ENCODE measurements at places on chromosomes 6 and 20. TPM values are rescaled to one million over a fixed set of nuclear protein-coding genes. Genes with fewer than 3 reads are reported as not detected.
A peak's percentile ranks its signal among the peaks of the same experiment; 100 is the strongest.

C20orf141 gene
- not detected for total RNA-seq

- peaks cover 34% of the 10 kb centered on the region for H3K27me3 ChIP-seq
- DNase-seq, result no peak
- H3K27ac ChIP-seq, result no peak overlapping the region
These were observed 3.8 kb downstream of the APCDD1L start for GRCh38 chr20:58511364-58511763.

DNA sequence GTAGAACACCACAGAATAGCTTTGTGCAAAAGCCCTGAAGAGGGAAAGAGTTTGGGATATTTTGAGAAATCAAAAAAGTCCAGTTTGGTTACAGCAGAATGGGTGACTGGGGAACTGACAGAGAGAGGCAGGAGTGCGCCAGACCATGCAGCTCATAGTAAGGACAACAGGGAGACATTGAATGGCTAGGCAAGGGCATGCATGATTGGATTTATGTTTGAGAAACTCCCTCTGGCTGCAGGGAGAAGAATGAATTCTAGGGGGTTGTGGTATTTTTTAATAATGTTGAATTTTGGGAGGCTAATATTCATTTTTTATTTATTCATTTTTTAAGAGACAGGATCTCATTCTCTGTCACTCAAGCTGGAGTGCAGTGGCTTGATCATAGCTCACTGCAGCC lies 49.9 kb downstream of the TGM2 start:
- peak; percentile 1 for DNase-seq
- peaks cover 41% of the 10 kb centered on the region for H3K4me1 ChIP-seq
- H3K36me3 ChIP-seq, result no peaks in the 10 kb centered on the region
- no peaks in the 10 kb centered on the region for H3K27me3 ChIP-seq
- H3K27ac ChIP-seq, result no peak overlapping the region

DNA sequence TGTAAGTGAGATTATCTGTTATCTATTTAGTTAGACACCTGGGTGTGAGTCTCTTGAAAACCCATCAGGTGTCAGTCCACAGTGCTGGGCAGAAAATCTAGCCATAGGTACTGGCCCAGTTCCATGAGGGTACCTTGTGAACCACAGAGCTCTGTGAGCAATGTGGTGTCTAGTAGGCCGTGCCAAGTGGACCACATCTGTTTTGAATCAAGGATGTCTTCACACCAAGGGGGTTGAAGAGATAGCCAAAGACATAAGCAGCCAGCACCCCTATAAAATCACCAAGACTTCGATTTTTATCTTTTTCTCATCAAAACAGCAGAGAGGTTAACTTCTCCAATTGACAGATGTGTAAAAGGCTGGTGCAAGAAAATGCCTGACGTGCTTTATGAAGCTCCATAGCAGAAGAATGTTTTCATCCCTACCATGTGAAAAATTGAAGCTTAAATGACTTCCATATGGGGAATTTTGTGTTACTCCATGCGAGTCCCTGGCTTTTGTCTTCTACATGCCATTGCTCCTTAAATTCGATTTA lies 368.7 kb downstream of the HAO1 start:
- no peaks in the 10 kb centered on the region for H3K27me3 ChIP-seq
- no peak overlapping the region for H3K4me3 ChIP-seq
- no peak for DNase-seq
- H3K4me1 ChIP-seq, result no peaks in the 10 kb centered on the region

DNA sequence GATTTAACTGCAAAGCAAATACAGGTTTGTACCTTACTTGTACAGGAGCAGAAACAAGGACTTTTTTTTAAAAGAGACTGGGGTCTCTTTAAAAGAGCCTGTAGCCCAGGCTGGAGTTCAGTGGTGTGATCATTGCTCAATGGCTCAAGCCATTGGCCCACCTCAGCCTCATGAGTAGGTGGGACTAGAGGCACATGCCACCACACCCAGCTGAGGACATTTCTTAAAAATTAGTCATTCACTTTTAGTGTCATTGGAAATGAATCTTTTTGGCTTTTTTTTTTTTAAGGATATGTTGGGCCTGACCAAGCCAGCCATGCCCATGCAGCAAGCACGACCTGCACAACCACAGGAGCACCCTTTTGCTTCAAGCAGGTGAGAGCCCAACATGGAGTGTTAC lies 16.9 kb downstream of the SEC23B start:
- H3K27ac ChIP-seq, result no peak overlapping the region
- DNase-seq, result no peak
- H3K27me3 ChIP-seq, result no peaks in the 10 kb centered on the region
- no peak overlapping the region for H3K4me3 ChIP-seq
- H3K36me3 ChIP-seq, result peaks cover 45% of the 10 kb centered on the region

- no peaks in the 10 kb centered on the region for H3K4me1 ChIP-seq
- no peaks in the 10 kb centered on the region for H3K27me3 ChIP-seq
- H3K36me3 ChIP-seq, result no peaks in the 10 kb centered on the region
- no peak overlapping the region for H3K4me3 ChIP-seq
- H3K27ac ChIP-seq, result no peak overlapping the region
These were observed 21.7 kb downstream of the FGD2 start for GRCh38 chr6:37027036-37027720.

DNA sequence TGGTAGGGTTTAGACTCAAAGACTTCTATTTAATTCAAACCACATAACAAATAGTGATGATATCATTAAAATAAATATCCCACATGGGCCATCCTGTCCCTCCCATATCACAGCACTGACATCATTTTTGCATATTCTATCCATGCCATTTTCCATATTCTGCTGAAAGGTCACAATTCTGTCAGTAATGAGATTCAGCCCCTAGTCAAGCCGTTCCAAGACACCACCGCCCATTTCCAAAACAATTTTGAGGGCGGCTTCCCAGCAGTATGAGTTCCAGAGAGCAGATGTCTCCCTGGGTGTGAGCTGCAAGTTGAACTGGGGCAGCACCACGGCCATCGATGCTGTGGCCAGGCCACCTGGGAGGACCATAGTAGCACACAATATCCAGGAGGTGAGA lies 65.1 kb upstream of the PLEKHG1 start:
- H3K4me1 ChIP-seq, result peaks cover 26% of the 10 kb centered on the region
- H3K27ac ChIP-seq, result no peak overlapping the region
- H3K4me3 ChIP-seq, result no peak overlapping the region
- H3K36me3 ChIP-seq, result no peaks in the 10 kb centered on the region
- no peak for DNase-seq

- no peaks in the 10 kb centered on the region for H3K27me3 ChIP-seq
- H3K27ac ChIP-seq, result no peak overlapping the region
- H3K36me3 ChIP-seq, result no peaks in the 10 kb centered on the region
- no peaks in the 10 kb centered on the region for H3K4me1 ChIP-seq
These were observed 184.2 kb downstream of the PHF3 start for GRCh38 chr6:63819831-63820230.

DNA sequence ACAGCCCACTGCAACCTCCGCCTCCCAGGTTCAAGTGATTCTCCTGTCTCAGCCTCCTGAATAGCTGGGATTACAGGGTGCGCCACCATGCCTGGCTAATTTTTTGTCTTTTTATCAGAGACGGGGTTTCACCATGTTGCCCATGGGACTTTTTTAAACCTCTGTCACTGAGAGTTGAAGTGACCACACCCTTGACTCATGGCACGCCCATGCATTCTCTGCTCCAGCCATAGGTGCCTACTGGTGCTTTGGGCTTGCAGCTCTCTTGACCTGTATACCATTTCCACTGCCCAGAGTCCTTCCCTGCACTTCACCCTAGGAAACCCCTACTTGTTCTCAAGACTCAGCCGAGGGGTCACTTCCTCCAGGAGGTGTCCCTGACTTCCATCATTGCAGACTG lies 2.4 kb upstream of the SCRT2 start:
- DNase-seq, result no peak
- H3K36me3 ChIP-seq, result no peaks in the 10 kb centered on the region
- no peak overlapping the region for H3K4me3 ChIP-seq
- peaks cover 20% of the 10 kb centered on the region for H3K4me1 ChIP-seq
- no peak overlapping the region for H3K27ac ChIP-seq
- peaks cover 74% of the 10 kb centered on the region for H3K27me3 ChIP-seq
